ENCODE measurements at places on chromosomes 7 and 10.

- DNase-seq = peak; percentile 59
Measured at GRCh38 chr7:16271990-16272665, 149.2 kb downstream of the CRPPA start.

- DNase-seq = no peak
Measured at GRCh38 chr10:30594077-30594476, 35.5 kb downstream of the LYZL2 start.

DNA sequence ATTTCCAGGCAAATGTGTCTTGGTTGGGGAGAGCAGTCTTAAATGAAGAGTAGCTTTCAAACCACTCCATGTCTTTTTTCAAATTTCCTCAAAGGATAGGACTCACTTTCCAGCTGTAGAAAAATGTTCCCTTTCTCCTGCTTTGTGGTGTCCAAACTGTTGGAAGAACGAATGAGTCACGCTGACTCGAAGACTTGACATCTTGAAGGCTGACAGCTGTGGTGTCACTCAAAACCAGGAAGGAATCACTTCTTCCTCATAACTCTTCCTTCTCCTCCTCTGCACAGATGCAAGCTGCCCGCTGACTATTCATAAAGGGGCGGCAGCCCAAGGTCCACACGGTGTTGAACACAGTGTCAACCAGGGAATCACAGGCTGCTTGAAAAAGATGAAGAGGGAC lies 19.2 kb downstream of the PLA2G12B start:
- no peak for DNase-seq

DNA sequence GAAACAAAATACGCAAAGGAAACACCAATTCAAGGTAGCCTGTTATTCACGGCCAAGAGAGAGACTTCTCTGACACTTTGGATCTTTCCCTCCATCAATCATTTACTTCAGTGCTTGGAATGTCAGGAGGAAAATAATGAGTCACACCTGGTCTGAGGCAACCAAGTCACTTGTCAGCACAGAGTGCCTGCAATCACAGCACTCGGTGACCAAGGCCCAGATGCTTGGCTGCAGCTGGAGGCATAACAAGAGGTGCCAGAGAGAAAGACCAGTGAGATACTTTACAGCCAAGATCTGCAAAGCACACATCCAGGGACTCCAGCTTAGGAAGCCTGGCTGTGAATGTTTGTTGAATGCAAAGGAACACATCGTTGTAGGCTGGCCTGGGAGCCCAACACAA lies 33.9 kb downstream of the ASB13 start:
- no peak for DNase-seq

DNA sequence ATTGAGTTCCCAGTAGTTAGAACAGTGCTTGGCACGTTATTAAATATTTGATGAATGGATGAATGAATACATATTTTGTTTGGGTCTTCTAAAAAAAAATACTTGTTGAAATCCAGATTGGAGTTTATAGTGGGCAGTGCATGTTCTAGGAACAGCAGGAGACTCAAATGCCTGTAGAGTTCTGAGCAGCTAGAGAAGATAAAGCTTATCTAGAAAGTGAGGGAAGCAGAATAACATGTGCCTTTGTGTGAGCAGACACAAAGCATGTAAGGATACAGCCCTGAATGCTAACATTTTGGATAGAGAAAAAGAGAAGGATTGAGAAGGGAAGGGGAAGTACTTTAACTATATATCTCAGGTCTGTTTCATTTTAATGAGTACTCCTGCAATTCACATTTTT lies 71.9 kb downstream of the SRI start:
- DNase-seq = no peak

DNA sequence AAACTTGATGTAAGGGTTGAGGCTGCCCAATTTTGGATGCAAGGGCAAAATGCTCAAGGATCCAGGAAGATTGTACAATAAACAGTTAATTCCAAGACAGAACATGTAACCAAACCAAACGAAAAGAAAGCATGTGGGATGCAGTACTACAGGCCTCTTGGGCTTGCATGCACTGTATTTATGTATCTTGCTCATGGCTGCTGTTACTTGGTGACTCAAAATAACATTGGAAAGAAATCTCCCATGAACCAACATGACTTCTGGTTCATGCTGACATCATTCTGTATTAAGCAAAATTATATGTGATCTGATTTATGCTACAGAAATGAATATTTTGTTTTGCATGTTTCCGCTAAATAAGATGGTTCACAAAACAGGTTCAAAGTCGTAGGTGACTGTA lies 65.9 kb upstream of the FZD1 start:
- DNase-seq = no peak

DNA sequence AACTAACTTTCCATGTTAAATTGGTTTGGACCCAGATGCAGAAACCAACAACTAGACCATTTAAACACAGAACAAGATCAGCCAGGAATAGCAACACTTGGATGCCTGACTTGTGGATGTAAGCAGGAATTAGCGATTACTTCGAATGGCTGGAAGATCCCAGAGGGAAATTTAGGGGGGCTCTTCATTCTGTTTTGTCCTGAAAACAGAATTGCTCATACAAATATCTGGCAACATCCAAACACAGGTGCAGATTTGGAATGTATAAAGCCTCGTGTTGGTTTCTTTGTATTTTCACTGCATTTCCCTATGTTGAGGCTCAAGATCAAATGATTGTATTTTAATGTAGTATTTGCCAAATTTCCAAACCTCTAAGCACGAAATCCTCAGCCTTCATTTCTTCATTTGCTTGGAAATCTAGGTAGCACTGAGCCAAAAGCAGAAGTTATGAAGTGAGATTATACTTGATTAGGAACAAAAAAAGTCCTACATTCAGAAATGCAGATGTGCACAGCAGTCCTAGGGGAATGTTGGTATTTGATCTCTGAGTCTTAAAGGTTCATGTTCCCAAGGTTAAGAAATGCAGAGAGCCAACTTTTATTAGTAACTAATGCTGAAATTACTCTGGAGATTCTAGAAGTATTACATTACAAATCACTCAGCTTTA lies 248.7 kb upstream of the TCF7L2 start:
- no peak for DNase-seq

All from iris pigment epithelial cell (primary cell).